Activated gamma-delta T cell treated with Interleukin-2 at 50 U/mL for 16 hours (primary cell): ENCODE measurements at places on chromosomes 5 and 9.

DNA sequence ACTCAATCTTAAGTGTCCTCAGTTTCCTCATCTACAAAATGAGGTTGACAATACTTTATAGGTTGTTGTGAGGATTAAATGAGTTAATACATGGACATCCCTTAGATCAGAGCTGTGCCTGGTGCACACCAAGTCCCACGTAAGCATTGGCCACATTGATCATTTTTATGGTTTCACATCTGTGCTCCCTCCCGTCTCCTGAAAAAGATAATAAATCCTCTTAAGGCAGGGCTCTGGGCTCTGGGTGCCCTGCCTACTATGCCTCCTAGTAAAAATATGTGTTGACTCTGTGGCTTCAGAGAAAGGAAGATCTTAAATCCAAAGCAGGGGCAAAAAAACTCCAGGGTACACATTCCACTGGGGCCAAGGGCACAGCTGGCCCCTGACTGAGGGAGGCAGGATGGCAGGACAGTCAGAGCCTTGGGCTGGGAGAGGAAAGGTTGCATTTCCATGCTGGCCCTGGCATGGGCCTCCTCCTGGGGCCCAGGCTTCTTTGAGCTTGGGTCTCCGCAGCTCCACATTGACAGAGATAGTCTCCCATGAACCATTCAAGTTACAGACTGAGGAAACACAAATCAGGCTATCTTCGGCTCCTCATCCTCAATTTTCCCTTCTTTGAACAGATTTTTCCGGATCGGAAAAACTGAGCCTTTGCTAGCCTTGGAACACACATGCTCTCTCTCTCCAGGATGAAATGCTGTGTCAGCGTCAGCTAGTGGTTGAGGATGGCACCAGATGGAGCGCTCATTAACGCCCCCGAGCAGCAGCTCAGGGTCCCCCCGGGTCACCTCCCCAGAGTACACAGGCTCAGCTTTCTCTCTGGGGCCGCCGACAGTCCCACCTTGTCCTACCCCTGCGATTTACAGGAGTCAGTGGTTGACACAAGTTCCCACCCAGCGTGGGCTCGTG lies 22.4 kb upstream of the KIF12 start:
- no peak for DNase-seq

GRCh38 chr5:88861231-88861630 lies 21.8 kb downstream of the MEF2C start:
- DNase-seq: no peak

DNA sequence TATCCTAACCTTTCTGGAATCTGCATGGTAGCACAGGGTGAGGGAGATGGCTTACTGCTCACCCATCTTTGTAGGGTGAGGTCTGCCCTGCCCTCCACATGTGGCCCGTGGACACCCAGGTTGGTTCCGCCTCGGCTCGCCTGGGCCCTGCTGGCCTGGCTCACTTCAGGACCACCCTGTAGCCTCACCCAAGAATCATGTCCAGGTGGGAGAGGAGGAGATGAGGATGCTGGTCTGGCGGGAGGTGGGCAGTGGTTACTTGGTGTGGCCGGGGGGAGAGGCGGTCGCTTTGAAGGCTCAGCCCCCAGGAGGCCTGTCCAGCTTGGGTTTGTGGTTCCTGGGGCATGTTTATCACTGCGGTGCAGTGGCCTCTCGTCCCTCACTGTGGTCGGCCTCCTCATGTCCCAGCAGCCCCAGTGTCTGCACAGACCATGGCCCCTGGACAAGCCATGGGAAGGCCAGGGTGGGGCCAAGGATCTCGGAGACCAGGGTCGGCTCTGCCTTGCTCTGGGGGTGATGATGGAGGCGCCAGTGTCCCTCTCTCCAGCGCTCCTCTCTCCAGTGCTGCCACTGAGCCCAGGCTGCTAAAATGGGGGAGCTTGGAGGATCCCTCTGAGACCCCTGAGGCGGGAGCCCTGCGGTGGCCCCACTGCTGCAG lies 4.6 kb downstream of the OBP2B start:
- no peak for DNase-seq

DNA sequence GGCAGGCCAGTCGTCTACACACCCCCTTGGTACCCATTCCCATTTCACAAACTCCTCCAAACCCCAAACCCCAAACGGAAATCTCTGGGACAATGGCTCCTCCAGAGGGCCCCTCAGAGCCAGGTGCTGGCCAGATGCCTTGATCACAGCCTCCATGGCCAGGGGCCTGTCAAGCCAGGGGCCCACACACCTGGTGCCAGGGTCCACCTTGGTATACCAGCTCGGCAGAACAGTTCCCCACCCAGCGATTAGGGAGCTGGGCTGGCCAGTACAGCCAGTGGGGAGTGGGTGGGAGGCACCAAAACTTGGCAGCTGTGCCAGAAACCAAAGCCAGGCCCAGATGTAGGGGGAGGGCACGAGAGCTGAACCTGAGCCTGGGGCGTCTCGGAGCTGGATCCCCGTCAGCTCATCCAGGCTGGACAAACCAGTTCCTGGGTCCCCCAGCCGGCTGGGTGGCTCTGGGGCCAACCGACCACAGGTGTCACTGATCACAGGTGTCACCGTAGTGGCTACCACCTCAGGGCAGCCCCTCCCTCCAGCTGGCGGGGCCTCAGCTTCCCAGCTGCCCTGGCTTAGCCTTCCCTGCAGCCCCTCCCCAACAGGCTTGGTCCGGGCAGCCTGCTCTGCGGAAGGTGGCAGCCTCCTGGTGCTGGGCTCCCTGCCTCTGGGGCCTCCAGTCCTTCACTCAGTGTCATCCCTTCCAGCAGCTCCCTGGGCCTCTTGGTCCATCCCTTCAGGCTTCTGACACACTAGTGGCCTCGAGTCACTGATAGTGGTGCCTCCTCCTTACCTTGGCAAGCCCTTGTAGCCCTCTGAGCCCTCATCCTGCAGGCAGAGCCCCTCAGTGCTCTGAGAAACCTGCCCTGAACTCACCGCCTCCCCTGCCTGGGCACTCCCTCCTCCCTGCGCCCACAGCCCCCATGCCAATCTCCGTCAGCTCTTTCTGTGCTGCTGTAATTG lies 6.6 kb upstream of the RMND5B start:
- no peak for DNase-seq

- DNase-seq: no peak
Measured at GRCh38 chr9:94140791-94141790, 56.8 kb downstream of the PTPDC1 start.

GRCh38 chr9:5326187-5326586 lies 13.5 kb downstream of the RLN1 start:
- no peak for DNase-seq

DNA sequence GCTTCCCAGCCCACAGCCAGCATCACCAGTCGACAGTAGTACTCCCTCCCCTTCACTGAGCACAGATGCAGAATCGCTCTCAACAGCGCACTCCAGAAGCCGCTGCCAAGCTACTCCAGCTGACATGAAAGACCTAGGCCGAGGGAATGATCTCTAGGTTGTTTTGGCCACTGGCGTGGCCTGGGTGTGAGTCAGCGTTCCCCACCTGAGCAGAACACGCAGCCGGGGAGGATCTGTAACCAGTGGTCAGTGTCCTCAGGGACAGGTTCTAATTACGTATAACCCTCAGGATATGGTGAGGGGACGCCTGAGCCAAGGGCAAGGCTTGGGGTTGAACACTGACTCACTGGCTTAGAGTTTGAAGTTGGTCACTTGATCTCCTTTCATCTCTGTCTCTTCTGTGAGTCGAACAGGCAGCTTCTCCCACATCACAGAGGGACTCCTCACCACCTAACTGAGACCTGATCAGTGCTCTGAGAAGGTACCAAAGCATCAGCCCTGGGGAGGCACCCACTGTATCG lies 76.9 kb upstream of the IL17B start:
- DNase-seq: peak; percentile 19

- DNase-seq: no peak
Measured at GRCh38 chr9:76219560-76220151, 174.6 kb downstream of the RFK start.

DNA sequence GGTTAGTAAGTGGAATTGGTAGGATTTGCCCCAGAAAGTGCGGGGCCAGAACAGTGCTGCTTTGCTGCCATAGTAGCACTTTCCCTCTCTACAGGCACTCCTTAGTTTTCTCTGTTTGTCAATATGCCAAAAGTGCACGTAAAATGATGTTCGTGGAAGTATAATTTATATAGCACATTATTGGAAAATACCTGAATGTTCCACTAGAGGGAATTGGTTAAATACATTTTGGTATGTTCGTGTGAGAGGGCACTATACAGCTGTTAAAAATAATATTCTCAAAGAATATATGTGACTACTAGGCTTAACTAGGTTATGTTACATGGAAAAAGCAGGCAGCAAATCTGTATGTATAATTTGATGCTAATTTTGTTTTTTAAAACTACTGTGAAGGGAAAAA lies 184.0 kb upstream of the GDNF start:
- no peak for DNase-seq

DNA sequence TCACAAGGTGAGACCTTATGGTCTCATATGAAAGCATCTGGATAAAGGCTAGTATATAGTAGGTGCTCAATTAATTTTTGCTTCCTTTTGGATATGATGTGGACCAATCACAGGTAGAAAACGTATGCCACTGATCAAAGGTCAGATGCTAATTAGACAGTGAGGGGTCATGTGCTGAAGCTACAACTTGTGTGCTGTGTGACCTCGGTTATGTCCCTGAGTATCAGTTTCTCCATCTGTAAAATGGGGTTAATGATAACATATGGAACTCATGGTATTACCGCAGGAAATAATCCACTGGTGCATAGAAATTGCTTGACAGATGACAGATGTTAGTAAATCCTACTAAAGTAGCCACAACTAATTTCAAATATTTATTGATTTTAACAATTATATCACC lies 62.0 kb downstream of the PTPN3 start:
- no peak for DNase-seq

GRCh38 chr9:99851500-99851822 lies 29.8 kb downstream of the NR4A3 start:
- peak; percentile 40 for DNase-seq

- peak; percentile 63 for DNase-seq
Measured at GRCh38 chr5:126676195-126676624, 75.5 kb downstream of the PHAX start.

DNA sequence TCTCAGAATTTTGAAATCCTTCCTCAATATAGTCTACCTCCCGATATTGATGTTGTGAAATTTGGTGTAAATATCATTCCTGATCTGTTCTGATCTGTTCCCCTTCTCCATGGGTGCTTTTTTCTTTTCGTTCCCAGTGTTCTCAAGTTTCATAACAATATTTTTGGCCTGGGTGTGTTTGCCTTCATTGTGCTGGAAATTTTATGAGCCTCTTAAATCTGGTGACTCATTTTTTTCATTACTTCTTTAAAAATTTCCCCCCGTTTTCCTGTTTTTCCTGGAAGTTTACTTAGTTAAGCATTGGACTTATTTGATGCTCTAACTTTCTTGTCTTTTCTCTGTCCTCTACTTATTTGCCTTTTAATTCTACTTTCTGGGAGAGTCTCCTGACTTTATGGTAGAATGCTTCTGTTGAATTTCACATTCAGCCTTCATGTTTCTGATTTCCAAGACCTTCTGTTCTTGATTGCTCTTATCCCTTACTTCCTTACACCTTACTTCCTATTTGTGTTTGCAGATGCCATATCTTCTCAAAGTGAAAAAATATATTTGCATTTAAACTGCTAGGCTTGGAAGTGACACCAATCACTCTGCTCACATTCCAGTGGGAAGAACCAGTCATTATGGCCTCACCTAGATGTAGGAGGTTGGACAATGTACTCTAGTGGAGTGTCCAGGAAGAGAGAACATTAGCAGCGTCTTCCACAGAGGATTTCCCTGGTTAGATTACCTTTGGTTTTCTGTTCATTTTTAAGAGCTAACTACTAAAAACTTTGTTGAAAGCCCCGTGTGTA lies 441.9 kb downstream of the ARHGEF28 start:
- no peak for DNase-seq

GRCh38 chr5:154196281-154196680 lies 5.7 kb downstream of the GALNT10 start:
- DNase-seq: no peak

DNA sequence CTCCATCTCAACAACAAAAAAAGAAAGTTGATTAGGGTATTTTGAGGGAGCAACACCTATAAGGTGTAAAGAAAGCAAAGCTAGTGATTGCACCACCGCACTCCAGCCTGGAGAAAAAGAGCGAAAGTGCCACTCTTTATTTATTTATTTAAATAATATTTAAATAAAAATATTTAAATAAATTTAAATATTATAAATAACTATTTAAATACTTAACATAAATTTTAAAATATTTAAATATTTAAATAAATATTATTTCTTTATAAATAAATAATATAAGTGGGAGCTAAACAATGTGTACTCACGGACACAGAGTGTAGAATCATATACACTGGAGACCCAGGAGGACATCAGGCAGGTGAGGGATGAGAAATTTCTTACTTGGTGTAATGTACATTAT lies 64.4 kb upstream of the TRIO start:
- DNase-seq: no peak

DNA sequence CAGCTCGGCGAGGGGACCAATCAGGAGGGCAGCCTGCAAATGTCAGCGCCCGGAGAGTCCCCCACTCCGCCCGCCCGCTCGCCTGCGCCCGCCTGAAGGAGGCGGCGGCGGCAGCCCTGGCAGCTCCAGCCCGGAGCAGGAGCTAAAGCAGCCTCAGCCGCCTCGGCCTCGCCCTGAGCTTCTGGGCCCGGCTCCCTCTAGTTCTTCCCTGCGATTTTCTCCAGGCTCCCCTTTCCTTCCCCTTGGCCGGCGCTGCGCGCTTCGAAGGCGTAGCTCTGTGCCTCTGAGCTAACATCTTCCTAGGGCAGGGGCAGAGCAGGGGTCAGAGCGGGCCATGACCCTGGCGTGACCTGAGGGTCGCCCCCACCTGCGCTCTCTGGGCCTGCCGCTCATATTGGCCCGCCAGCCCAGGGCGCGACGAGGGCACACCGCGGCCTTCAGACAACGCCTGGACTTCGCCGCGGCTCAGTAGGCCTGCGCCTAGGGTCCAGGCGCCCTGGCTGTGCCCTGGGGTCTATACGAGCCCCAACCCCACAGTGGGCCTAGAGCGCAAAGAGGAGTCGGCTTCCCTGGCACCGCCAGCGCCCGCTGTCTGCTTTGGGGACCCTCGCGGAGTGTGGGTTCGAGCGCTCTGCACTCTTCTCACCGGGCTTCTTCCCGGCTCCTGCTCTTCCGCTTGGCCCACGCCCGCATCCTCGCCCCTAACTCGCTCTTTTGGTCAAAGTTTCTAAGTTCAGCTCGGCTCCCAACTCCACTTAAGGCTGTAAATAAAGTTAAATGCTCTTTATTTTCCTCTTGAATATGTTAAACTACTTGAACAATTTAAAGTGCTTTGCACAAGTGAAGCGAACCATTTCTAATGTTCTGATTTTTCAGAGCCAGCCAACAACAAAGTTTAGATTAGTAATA lies 504 bp upstream of the OTP start:
- no peak for DNase-seq

DNA sequence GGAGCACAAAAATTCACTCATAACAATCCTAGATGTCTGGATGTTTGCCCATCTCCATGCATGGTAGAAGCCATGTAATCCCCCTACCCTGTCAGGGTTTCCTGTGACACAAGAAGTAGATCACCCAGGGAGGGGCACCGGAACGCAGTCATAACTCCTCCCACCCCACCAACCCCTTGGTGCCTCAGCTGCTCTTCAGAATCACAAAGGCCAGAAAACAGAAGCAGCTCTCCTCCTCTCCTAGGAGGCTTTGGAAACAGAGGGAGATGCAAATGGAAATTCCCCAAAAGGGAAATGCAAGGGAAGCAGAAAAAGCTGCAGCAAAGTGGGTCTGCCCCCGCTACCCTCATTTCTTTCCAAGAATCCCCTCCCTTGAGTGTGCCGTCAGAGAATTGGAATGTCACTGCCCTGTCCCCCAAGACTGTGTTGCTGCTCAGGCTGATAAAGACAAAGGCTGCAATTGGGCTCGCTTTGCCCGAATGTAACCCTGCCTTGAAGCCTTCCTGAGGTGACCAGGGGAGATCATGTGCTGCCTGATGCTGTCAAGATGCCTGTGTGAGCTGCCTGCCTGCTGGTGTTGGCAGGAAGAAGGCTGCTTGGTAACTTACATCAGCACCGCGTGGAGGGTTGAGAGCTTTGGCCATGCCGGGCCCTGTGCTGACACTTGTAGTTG lies 65.5 kb upstream of the ABCA1 start:
- DNase-seq: peak; percentile 20
